ENCODE measurements at places on chromosomes 3 and 15. TPM values are rescaled to one million over a fixed set of nuclear protein-coding genes. Genes with fewer than 3 reads are reported as not detected.

The TUSC7 gene
- not detected for polyA plus RNA-seq

The WWTR1 gene
- 92.3 TPM for polyA plus RNA-seq

The THAP10 gene
- 7.9 TPM for polyA plus RNA-seq

The SLC51A gene
- 11.5 TPM for polyA plus RNA-seq

The MORF4L1 gene
- polyA plus RNA-seq, result 691 TPM

The SPINK8 gene
- polyA plus RNA-seq, result 0.24 TPM

The C2CD4A gene
- polyA plus RNA-seq, result 0.29 TPM

The SPATA12 gene
- polyA plus RNA-seq, result 0.12 TPM

The CCRL2 gene
- 1.0 TPM for polyA plus RNA-seq

The C3orf85 gene
- polyA plus RNA-seq, result 16.4 TPM

All from renal cortex interstitium (tissue), 15 donors.